ENCODE measurements at places on chromosomes 3 and 15.

DNA sequence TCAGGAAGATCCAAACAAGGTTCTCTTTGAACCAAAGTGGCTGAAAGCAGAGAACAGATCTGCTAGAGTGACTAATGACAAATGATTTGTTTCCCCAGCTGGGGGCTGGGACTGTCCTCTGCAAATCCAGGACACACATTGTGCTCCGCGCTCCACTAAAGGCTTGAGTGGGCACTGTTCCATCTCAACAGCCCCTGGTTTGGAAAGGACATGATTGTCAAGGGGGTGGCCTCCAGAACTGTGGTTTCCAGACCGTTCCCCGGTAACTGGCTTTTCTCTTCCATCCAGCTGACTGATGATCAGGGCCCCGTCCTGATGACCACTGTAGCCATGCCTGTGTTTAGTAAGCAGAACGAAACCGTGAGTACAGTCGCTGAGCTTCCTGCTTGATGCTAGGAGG, 91.0 kb downstream of the LRTM1 start:
- no peak for DNase-seq

- no peak for DNase-seq
Observed at GRCh38 chr3:181565416-181565815, 146.3 kb upstream of the SOX2 start.

GRCh38 chr15:60993948-60994347, 235.2 kb downstream of the RORA start:
- no peak for DNase-seq

- DNase-seq: no peak
Observed at GRCh38 chr3:117278424-117279190, 569.0 kb downstream of the TUSC7 start.

DNA sequence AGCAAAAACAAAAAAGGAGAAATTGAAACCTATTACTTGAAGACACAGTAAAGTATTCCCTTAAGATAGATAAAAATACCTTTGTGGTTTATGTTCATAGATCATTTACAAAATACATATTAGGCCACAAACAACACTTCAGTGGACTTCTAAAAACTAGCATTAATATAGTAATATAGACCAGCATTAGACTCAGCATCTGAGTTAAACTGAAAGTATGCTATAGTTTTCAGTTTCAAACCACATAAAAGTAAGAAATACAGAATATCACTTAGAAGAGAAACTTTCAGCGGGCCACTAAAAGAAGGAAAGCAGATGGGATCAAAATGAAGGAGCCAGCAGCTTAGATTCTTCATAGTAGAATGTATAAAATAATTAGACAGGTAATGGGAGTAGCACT, 86.6 kb downstream of the MSL2 start:
- DNase-seq: no peak

DNA sequence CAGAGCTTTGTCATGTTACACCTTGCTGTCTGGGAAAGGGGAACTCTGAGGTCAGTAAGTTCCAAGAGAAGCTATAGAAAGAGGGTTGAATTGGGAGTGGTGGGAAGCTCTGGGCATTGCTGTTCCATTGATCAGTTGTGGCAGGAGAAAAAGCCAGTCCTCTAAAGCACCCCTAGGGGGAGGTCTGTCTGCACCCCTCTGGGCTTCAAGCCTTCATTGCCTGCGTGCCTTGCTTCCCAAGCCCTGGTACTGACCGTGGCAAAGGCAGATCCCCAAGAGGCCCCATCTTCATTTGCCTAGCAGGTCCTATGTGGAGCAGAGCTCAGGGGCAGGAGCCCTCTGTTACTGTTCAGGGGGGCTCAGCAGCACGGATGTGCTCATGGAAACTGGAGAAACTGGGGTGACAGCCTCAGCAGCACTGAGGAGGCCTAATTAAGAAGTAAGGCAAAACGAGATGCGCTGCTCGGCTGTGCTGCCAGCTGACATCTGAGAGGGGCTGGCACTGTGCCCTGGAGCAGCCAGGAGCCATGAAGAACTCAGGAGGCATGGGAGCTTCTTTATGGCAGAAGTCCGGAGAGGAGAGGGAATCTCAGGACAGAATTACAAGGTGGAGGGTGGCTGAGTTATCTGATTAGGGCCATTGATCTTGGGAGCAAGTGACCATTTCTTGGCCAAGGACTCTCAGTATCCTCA, 270.9 kb downstream of the RPLP1 start:
- no peak for DNase-seq

Measured in left forelimb (tissue), 1 donor.